GM10248 (cell line): ENCODE measurements at places on chromosomes 2 and 18.

- no peak for DNase-seq
Observed at GRCh38 chr2:166293984-166294383, 81.8 kb downstream of the SCN9A start.

- no peak for DNase-seq
Observed at GRCh38 chr2:85106489-85107180, 26.6 kb upstream of the TCF7L1 start.

GRCh38 chr2:74019516-74019915 is 34.8 kb downstream of the TET3 start:
- no peak for DNase-seq

DNA sequence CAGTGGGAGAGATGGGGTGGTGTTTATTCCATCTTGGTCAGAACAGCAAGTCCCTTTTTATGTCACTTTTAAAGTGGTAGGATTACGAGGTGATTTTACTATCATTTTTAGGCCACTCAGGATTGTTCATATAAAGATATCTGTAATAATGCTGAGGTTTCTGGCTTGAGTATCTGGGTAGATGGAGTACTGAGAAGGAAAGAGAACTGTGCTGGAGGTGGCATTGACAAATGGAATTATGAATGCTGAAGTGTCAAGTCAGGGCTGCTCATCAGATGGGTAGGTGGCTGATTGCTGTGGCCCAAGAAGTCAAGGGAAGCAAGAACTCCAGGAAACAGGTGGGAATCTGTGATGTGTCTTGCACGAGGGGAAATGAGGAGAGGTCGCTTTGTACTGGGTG is 85.3 kb upstream of the MGAT4A start:
- no peak for DNase-seq

DNA sequence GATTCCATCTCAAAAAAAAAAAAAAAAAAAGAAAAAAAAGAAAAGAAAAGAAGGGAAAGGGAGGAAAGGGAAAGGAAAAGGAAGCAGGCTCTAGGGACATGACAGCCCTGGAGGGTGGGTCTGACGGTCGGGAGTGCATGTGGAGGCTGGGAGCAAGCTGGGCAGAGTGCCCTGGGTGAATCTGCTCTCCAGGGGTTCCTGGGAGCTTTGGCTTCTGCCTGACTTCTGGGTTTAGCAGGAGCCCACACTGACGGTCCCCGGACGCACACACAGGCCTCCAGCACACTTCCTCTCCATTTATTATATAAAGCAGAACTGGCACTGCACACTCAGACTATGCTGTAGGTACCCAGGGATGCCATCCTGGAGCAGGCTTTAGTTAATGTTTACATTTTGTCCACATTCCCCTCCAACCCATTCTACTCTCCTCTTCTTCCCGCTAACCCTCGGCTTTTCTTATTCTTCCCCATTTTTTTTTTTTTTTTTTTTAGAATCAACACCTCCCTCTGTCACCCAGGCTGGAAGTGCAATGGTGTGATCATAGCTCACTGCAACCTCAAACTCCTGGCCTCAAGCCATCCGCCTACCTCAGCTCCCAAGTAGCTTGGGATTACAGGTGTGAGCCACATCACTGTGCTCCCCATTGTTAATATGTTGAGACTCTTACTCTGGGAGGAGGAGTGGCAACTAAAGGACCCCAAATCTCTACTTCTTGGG is 151.1 kb upstream of the SLC1A4 start:
- DNase-seq: no peak

- DNase-seq: no peak
Observed at GRCh38 chr2:188551671-188552070, 260.0 kb downstream of the GULP1 start.

DNA sequence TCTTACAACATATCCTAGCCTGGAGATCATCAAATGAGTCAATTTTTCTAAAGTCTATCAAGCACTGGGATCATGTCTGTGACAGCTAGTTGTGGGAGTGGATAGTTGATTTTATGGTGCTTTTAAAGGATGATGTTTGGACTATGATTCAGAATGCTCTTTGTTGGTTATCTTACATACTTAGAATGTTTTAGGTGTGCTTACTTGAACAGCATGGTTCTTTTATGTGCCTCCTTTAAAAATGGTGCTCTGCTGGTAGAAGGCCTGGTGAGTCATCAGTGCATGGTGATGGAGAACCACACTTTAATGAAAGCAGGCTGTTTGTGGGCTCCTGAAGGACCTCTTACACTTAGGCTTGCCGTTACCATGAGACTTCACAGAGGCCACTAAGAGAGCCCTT is 682.7 kb upstream of the FANCL start:
- no peak for DNase-seq

GRCh38 chr18:38221476-38222100 is 656.0 kb upstream of the CELF4 start:
- no peak for DNase-seq

DNA sequence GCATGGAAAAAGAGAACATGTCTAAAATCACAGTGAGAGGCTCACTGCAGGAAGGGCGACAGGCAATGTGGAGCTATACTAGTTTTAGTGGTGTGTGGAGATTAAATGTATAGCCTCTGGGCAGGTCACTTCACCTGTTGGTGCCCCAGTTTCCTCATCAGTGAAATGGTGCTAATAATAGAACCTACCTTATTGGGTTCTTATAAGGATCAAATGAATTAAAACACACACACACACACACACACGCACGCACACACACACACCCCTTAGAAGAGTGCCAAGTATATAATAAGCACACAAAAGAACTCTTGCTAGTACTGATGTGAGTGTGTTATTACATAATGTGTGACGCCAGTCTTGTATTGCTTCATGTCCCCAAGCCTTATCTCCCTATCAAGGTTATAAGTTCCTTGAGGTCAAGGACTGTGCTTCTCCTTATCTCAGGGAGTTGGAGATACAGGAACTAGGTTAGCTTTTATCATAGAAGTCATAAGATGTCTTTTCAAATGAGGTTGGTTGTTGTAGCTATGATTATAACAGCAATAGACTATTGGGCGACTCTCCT is 98.0 kb upstream of the CXCR4 start:
- DNase-seq: no peak

DNA sequence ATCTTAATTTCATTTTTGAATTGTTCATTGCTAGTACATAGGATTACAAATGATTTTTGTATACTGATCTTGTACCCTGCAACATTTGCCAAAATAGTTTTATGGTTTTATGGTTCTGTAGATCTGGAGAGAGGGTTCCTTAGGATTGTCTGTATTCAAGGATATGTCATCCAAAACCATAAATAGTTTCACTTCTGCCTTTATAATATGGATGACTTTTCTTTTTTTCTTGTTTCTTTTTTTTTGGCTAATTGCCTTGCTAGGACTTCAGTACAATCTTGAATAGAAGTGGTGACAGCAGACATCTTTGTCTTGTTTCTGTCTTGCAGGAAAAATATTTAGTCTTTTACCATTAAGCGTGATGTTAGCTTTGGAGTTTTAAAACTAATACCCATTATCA is 383.9 kb upstream of the HS6ST1 start:
- no peak for DNase-seq

- no peak for DNase-seq
Observed at GRCh38 chr18:53946594-53946993, 277.9 kb downstream of the MBD2 start.

GRCh38 chr2:100068395-100068794 is 74.0 kb downstream of the AFF3 start:
- DNase-seq: no peak

DNA sequence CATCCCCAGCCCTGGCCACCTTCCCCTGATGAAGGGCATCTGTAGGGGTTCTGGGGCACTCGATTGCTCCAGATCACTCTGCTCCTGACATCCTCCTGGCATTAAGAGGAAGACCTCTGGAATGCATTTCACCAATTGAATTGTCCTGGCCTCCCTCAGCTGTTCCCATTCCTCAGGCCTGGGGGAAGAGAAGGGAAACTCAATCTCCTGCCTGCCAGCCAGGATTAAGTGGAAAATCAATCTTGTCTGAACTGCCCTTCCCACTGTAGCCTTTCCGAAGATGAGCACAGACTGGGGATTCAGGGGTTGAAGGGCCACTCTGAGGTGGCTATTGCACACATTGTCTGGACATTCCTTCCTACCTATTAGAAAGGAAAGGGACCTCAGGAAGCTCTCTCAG is 99.8 kb downstream of the ALK start:
- DNase-seq: no peak

GRCh38 chr18:42032447-42032846 is 77.4 kb downstream of the PIK3C3 start:
- DNase-seq: no peak

DNA sequence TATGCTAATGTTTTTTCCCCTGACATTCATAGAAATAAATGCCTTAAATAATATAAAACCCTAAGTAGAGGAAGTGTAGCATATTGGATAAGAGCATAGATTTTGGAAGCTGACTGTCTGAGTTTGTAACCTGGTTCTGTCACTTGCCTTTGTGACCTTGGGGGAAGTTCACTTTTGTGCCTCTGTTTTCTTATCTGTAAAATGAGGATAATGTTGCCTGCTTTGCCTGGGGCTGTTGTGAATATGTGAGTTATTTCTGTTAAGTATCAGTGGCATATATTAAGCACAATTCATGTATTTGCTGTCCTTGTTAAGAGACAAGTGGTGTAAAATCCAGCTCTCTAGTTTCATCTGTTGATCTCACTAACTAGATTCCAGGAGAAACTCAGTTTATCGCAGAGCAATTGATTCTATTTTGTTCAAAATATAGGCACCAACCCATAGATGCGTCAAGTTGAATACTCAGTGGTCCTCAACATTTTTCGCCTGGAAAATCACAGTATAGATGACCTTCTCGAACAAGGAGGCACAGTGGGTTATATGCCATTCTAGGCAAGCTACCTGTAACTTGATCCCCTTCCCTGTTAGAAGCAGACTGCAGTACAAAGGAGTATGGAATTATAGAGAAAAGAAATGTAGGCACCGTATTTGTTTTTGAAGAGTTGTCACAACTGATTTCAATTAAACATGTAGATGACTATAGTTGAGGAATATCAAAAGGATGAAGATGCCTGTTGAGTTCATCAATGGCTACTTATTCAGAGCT is 67.0 kb downstream of the SOCS6 start:
- no peak for DNase-seq

GRCh38 chr2:197229509-197230443 is 80.8 kb downstream of the ANKRD44 start:
- no peak for DNase-seq

DNA sequence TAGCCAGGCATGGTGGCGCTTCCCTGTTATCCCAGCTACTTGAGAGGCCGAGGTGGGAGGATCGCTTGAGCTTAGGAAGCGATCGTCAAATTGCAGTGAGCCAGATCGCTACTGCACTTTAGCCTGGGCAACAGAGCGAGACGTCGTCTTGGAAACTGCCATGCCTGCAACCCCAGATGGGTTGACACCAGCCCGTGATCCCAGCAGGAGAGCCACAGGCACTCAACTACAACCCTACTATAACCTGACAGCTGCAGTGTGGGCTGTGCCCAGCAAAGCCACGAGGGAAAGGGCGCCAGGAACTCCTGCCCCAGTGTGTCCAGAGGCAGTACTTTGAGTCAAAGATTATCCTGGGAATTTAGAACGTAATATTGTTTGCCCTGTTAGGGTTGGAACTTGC is 85.6 kb downstream of the SS18 start:
- no peak for DNase-seq

DNA sequence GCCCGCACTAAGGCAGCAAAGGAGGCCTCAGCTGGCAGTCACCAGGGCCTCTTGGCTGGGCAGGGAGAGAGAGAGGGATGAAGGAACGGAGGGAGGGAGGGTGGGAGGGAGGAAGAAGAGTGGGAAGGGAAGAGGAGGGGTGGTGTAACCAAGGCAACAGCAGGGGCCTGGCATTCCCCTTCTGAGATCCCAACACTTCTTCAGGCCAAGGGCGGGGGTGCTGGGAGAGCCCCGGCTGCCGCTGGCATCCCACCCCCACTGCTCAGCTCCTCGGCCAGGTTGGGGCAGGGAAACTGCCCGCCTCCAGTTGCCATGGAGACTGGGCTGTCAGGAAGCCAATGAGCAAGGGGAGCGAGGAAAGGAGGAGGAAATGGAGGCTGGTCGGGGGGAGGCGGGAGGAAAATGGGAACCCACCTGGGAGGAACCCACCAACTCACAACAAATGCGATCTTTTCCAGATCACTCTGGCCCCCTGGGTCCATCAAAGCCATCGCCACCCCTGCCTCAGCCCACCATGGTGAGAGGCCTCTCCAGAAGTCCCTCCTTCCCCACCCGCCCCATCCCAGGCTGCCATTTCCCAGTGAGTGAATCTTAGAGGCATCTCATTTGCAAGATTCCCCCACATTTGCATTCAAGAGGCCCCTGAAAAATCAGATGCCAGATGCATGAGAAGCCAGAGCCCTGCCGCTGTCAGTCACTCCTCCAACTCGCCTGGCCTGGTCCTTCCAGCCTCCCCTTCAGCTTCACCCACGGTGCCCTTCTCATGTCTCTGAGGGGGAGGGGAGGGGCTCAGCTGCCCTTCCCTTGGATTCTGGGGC is 12.4 kb downstream of the SH2D6 start:
- DNase-seq: no peak

GRCh38 chr2:200184748-200185627 is 121.5 kb upstream of the SPATS2L start:
- no peak for DNase-seq

- DNase-seq: no peak
Observed at GRCh38 chr2:229032608-229033234, 238.4 kb downstream of the PID1 start.

DNA sequence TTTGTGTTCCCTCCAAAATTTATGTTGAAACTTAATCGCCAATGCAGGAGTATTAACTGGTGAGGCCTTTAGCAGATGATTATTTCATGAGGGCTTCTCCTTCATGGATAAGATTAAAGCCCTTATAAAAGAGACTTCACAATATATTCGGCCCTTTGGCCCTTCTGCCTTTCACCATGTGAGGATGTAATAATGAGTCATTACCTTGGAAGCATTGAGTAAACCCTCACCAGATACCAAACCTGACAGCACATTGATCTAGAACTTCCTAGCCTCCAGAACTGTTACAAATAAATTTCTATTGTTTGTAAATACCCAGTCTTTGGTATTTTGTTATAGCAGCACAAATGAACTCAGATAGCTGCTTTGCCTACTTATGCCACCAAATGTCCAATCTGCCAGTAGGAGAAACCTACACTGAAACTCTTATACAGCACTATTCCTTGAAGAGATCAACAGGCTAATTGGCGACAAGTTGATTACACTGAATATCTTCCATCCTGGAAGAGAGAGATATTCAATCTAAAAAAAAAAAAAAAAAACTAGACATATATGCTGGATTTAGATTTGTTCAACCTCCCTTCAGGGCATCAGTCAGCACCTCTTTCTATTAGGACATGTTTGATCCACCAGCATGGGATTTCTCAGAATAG is 125.9 kb upstream of the COL5A2 start:
- DNase-seq: no peak

GRCh38 chr2:156215656-156216055 is 116.9 kb downstream of the NR4A2 start:
- DNase-seq: no peak

GRCh38 chr2:23549051-23549450 is 164.1 kb downstream of the KLHL29 start:
- no peak for DNase-seq

GRCh38 chr2:6577960-6578359 is 287.7 kb downstream of the CMPK2 start:
- no peak for DNase-seq

GRCh38 chr18:37787452-37787851 is 221.9 kb upstream of the CELF4 start:
- no peak for DNase-seq

- DNase-seq: no peak
Observed at GRCh38 chr18:45245091-45245511, 370.2 kb upstream of the SLC14A2 start.

GRCh38 chr2:61134141-61134540 is 27.8 kb upstream of the C2orf74 start:
- DNase-seq: no peak

- peak; percentile 24 for DNase-seq
Observed at GRCh38 chr18:44895176-44895798, 214.6 kb downstream of the SETBP1 start.

- no peak for DNase-seq
Observed at GRCh38 chr2:79985571-79985970, 319.0 kb downstream of the LRRTM1 start.
